Renal pelvis (tissue), 12 donors: ENCODE measurements at places on chromosomes 2 and 18.

DNA sequence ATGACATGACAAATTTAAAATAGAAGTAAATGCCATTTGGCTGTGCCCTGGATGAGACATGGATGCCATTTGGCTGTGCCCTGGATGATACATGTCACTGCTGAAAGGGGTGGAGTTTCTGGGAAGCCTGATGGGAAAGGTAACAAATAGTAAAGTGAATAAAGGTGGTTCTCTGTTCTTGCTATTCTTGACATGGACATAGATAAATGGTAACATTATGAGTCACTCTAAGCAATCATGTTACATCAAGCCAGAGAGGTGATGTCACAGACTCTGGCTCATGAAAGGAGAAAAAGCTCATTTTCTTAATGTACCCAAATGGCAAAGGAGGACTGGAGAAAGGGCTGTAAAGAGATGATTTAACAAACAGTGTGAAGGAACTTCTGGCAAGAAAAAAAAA, 86.4 kb downstream of the EML6 start:
- DNase-seq = no peak

GRCh38 chr18:47758000-47758399, 172.5 kb downstream of the SMAD2 start:
- DNase-seq = no peak

- DNase-seq = no peak
Measured at GRCh38 chr18:49721981-49722380, 91.4 kb downstream of the ACAA2 start.

DNA sequence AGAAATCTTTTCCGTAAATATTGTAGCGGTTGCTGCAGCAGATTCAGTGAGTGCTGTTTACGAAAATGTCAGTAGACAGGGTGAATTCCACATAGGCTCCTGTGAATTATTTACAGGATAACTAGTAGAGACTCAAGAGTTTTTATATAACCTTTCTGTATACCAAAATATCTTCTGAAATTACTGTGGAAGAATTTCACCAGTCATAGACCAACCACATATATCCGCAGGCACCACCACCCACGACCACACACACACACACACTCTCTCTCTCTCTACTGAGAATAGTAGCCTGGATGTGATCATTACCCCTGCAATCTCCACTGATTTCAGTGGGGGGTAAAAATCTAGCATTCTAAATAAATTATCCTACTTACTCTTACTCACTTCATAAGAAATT, 341.8 kb downstream of the RBM43 start:
- no peak for DNase-seq

DNA sequence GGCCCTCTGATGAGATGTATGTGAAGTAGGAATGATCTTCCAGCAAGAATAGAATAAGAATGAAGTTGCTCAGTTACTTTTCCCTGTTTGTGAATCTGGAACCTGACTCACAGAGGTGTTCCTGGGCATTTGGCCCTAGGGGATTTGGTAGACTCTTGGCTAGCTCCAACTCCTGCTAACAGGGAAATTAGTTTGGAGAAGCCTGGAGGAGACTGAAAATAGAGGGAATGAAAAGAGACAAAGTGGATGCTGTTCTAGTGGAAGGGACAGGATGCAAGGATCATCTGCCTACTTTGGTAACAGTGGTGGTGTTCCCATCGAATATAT, 19.6 kb downstream of the TMEM17 start:
- no peak for DNase-seq

GRCh38 chr2:98787700-98788099, 56.8 kb upstream of the MGAT4A start:
- no peak for DNase-seq

DNA sequence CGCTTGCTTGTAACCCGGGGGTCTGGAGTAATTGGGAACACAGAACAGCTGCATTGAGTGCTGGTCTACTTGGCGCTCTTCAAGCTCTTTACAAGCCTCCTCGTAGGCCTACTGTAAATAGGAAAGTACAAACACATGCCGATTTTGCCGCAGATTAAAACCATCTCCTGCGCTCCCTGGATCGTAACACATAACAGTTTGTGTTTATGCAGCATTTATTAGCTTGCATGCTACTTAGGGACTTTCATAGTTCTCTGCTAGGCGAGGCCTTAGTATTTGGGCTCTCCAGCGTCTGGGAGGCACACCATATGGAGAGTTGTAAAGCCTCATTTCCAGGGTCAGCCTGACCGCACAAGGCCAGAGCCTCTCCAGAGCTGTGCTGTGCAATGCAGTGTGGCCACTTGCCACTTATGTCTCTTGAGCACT, 84.0 kb upstream of the HAAO start:
- DNase-seq = peak; percentile 71

DNA sequence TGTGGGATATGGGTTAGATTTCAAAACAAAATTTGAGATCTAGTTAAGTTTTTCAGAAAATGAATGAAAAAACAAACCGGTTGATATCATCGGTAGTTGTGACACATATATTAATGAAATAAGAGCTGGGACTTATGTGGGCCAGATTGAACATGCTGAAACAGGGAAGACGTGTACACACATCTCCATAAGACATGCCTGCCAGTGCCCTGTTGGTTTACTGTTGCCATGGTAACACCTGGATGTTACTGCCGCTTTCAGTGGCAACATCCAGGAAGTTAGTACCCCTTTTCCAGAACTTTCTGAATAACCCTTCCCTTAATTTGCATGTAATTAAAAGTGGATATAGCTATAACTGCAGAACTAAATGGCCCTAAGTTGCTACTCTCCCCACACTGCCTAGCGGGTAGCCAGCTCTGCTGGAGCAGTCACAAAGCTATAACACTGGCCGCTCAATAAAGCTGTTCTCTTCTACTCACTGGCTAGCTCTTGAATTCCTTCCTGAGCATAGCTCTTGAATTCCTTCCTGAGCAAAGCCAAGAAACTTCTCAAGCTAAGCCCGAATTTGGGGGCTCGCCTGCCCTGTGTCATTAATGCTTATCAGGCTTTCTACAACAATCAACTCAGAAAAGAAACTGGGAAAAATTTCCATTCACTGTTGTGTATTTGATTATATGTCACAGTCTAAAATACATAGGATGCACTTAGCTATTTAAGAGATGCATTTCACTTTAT, 776.3 kb upstream of the CDH7 start:
- no peak for DNase-seq

- DNase-seq = no peak
Measured at GRCh38 chr2:3289526-3289925, 88.1 kb downstream of the EIPR1 start.

DNA sequence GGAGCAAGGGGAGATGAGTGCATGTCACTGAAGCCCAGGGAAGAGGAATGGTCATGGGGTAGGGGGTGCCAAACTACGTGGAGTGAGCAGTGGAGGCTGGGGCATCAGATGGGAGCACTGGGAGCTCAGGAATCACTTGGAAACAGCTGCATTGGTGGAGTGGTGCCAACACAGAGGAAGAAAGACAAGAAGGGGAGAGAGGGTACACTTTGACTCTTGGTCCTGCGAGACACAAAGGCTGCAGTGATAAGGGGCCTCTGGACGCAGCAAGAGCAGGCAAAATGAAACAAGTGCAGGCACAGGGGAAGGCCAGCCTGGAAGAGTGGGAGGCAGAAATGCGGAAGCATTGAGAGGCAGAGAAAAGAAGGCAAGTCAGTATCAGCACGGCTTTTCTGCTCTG, 134.7 kb upstream of the SMIM21 start:
- no peak for DNase-seq

- DNase-seq = peak; percentile 9
Measured at GRCh38 chr18:79343567-79344207, 52.0 kb upstream of the NFATC1 start.

GRCh38 chr18:40577239-40577980, 1377.6 kb upstream of the PIK3C3 start:
- peak; percentile 12 for DNase-seq

- DNase-seq = peak; percentile 71
Measured at GRCh38 chr2:72917138-72917876, at the start of gene EMX1. TSS of gene EMX1 (plus strand) at chr2:72917519. CDS start at chr2:72917853, 334 bp downstream.

DNA sequence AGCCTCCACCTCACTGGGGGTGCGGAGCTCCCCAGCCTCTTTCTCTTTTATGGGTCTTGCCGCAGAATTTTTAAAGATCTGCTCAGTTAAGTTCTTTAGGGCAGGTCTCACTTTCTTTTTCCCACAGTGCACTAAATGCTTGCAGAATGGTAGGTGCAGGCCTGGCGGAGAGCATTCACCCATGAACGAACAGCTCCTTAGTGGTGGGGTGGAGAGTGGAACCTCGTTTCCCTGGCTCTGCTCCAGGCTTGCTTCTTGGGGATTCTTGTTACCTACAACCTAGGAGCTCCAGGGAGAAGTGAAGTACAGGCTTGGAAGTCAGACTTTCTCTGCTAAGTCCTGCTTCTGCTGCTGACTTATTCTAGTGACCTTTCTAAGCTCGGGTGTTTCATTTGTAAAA, 70.3 kb upstream of the PXDN start:
- DNase-seq = no peak

GRCh38 chr2:150981826-150982225, 279.8 kb downstream of the RBM43 start:
- no peak for DNase-seq

GRCh38 chr2:122478117-122478516, 722.7 kb downstream of the TSN start:
- no peak for DNase-seq
